ENCODE measurements at places on chromosomes 13 and 19.

- DNase-seq, result no peak
Observed at GRCh38 chr13:39822437-39822836, 167.0 kb downstream of the COG6 start.

DNA sequence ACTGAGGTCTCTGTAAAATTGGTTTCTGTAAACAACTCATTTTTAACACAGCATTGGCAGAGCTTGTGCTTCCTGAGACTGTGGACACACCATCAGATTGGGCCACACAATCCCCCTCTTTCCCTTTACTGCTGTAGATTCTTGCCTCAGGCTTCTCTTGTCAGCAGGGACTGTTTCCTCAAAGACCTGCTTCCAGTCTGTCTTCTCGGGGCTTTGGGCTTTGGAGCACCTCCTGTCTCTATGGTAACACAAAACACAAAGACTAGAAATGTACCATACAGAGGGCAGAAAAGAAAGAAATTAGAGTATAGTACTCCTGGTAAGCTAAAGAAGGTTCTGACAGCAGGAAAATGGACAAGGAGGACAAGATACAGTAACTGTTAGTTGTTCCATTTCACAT lies 484.5 kb downstream of the DIAPH3 start:
- DNase-seq, result no peak

- no peak for DNase-seq
Observed at GRCh38 chr19:42033413-42033812, 36.6 kb downstream of the GRIK5 start.

DNA sequence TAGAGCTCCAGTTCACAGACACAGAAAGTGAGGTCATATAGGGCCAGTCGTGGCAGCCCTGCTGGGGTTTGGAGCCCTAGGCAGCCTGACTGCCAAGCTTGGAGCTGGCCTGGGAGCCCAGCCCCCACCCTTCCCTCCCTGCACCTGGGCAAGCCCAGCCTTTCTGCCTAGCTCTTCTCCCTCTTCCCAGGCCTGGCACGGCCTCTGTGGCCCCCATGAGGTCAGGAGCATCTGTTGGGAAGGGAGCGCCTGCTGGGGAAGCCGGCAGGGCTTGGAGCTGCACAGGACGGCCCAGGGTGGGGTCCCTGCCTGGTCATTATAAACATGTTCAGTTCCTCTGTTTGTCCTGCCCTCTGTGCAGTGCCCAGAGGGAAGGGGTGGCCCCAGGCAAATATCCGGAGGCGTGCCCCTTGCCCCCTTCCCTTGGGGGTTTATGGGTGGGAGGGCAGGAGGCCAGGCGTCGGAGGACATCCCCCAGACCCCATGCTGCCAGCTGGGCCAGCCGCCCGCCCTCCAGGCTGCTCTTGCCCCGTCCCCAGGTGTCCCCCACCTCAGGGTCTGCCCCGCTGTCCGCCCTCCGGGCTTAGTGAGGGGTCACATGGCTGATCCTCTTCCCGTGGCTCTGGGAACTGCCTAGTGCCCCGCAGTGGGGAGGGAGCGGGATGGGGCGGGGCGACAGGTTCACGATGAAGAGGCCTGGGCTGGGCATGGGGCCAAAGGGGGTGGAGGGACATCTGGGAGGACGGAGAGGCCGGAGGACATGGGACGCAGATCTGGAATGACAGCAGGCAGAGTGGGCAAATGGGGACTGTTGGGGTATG lies 30.0 kb upstream of the NCCRP1 start:
- no peak for DNase-seq

DNA sequence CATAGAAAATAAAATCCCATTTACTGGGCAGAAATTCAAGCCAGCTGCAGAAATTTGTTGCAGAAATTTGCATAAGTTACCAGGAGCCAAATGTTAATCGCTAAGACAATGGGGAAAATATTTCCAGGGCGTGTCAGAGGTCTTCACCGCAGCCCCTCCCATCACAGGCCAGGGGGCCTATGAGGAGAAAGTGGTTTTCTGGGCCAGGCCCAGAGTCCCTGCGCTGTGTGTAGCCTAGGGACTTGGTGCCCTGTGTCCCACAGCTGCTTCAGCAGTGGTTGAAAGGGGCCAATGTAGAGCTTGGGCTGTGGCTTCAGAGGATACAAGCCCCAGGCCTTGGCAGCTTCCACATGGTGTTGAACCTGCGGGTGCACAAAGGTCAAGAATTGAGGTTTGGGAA lies 278.9 kb upstream of the PCDH9 start:
- no peak for DNase-seq

DNA sequence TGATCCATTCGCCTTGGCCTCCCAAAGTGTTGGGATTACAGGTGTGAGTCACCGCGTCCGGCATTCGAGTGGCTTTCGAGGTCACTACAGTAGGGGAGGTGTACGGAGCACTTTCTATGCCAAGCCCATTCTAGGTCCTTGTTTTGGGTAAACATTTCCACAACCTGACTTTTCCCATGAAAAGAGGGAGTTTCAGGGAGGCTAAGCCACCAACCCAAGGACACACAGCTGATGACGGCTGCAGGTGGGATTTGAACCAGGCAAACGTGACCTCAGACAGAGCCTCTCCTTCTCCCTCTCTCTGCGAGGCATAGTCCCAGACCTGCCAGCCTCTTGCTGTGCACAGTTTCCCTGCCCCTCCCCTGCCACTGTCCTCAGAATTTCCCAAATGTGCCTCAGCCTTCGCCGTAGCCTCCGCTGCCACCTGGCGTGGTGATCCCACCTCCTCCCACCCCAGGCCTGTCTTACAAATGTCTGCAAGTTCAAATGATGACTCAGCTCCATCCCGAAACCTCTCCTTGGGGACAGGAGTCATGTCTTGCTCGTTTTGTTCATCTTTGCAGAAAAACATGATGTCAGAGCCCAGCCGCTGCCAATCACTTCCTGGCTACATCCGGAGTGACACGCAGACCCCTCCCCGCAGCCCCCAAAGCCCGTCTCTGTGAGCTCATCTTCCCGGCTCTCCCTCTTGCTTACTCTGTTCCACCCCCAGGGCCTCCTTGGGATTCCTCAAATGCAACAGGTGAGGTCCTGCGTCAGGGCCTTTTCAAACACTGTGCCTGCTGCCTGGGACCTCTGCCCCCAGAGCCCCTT lies 6.6 kb upstream of the GADD45B start:
- no peak for DNase-seq

- DNase-seq, result peak; percentile 85
Observed at GRCh38 chr13:84137292-84137691, 255.0 kb upstream of the SLITRK1 start.

- DNase-seq, result no peak
Observed at GRCh38 chr19:2451741-2452140, 5.0 kb downstream of the LMNB2 start.

DNA sequence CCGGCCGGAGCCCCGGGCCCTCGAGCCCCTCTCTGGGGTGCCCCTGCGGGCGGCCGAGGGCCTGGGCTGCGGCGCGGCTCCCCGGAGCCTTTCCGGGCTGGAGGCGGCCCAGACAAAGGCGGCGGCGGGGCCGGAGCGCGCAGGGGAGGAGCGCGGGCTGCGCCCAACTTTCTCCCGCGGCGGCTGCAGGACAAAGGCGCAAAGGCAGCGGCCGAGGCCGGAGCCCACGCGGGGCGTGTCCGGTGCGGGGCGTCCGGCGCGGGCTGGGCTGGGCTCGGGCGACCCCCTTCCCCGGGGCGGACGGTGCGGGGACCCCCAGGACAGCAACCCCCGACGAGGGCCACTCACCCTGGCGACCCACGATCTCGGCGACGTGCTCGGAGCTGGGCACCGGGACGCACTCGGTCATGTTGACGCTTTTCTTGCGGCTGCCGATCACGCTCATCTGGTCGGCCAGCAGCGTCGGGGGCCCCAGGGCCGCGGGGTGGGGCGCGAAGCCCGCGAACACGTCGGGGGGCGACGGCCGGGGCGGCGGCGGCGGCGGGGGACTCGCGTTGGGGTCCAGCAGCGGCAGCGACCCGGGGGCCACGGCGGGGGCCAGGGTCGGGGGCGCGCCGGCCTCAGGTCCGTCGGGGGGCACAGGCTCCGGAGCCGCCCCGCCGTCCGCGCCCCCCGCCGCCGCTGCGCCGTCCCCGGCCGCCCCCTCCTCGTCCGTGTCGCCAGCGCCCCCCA lies 843 bp downstream of the MEX3D start:
- DNase-seq, result no peak

DNA sequence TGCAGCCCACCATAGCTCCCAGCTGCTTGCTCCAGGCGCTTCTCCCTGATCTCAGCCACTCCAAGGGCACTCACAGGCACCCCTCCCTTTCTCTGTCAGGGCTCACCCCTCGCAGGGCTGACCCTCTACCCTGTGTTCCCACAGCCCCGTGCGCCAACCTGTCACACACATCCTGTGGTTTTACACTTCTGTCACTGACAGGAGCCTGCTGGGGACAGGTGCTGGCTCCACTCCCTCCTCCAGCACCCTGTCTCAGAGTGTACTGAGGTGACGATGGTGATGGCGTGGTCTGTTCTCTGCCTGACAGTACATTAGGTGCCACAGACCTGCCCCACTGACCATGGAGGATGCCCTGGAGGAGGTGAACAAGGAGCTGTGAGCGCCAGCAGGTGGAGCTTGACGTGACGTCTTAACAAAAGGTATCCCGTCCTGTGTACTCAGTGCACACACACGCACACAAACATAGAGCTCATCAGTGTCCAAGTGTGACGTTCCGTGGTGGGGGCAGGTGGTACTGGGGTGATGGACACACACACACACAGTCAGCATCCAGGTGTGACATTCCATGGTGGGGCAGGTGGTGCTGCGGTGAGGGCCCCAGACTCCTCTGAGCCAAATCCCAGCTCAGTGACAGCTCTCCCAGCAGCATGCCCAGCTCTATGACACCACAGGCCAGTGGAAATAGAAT lies 20.9 kb downstream of the C19orf44 start:
- DNase-seq, result no peak

GRCh38 chr19:15280915-15281683 lies 48.9 kb upstream of the EPHX3 start:
- DNase-seq, result no peak

Data from CD4-positive, alpha-beta T cell treated with Interleukin-4 for 4 hours (primary cell).